ENCODE measurements at places on chromosomes 7 and 10.

DNA sequence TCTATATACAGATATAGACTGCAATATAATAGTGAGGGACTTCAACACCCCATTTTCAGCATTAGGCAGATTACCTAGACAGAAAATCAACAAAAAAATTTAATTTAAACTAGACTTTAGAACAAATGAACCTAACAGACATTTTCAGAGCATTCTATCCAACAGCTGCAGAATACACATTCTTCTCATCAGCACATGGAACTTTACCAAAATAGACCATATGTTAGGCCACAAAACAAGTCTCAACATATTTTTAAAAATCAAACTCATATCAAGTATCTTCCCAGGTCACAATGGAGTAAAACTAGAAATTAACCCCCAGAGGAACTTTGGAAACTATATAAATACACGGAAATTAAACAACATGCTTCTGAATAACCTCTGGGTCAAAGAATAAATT lies 169.6 kb downstream of the MTERF1 start:
- DNase-seq = no peak

DNA sequence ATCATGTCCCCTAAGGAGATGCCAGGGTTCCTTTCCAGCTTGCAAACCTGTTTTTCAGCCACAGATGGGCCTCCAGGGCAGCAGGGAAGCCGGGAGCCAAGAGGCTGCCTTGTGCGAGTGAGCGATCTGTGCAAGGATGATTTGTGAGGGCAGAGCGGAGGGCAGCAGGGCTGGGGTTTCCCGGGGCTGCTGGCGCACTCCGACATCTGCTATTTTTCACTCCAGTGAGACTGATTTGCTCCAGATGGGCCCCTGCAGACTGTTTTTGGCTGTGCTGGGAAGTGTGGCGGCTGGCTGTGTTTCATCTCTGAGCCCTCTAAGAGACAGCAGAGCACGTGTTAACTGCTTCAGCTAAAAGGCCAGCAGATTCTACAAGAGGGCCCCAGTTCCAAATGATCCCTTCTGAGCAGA lies 466.2 kb downstream of the TYW1 start:
- DNase-seq = no peak

GRCh38 chr7:122595885-122596284 lies 103.0 kb downstream of the RNF133 start:
- DNase-seq = no peak

DNA sequence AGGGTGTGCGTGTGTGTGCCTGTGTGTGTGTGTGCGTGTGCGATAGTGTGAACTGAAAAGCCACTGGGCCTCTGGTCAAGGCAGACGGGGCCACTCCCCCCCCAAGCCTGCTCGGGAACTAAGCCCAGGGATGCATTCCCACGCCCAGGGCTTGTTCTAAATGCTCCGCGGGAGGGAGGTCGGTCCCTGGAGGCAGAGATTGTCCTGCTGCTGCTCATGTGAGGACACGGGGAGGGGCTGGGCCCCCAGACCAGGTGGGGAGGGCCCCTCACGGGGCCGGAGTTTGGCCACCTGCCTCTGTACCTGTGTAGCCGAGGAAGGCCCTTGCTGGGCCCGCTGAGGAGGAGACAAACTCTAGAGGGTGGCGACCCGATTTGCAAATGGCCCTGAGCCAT lies 93.9 kb downstream of the PDGFA start:
- no peak for DNase-seq

GRCh38 chr7:117600911-117601310 lies 121.1 kb downstream of the CFTR start:
- no peak for DNase-seq

Measured in AG04449 (cell line).